ACHN (cell line): ENCODE measurements at places on chromosomes 13 and 19.

DNA sequence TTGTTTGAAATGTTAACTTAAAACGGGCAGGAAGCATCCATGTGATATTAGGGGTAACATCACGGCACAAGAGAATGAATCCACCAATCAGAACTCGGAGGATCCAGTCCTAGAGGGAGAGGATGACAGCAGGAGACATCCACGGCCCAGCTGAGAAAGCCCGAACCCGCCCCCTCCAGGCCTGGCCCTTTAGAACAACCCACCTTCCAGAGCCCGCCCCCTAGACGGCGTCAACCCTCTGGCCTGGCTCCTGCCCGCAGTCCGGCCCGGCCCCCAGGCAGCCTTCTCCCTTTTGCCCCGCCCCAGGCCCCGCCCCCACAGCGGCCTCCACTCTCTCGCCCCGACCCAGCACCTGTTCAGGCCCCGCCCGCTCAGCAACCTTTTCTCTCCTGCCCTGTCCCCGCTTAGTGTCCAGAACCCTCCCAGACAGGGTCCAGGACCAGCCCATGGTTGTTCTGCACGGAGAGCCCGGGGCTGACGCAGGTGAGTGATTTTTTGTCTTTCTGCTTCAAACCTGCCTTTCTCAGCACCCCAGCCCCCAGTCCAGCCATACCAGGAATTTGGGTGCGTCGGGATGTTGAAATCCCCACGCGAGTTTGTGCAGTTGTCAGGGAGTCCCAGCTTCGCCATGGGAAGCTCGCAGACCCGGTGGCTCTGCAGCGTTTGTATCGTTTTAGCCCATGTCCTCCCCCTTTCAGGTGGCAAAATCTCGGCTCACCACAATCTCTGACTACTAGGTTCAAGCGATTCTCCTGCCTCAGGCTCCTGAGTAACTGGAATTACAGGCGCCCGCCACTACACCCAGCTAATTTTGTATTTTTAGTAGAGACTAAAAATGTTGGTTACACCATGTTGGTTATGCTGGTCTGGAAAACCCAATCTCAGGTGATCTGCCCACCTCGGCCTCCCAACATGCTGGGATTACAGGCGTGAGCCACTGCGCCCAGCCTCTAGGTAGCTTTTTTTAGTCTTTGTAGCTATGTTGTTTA is 16.1 kb downstream of the ZNF816 start:
- no peak for DNase-seq

DNA sequence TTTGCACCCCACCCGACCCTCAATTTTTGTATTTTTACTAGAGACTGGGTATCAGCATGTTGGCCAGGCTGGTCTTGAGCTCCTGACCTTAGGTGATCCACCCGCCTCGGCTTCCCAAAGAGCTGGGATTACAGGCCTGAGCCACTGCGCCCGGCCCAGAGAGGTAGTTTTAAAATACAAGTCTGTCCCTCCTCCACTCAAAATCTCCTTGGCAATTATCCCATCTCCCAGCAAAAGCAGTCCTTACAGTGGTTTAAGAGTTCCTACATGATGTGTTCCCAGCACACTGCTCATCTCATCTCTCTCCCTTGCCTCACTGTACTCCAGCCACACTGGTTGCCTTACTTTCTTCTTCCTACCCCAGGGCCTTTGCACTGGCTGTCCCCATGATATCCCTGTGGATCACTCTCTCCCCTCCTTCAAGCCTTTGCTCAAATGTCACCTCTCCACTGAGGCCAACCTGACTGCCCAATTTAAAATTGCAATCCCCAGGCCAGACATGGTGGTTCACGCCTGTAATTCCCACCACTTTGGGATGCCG is 24.3 kb downstream of the LRFN3 start:
- DNase-seq: no peak

- DNase-seq: no peak
These were observed 208.4 kb upstream of the RXFP2 start for GRCh38 chr13:31530922-31531321.

- no peak for DNase-seq
These were observed 2604.5 kb upstream of the PCDH20 start for GRCh38 chr13:64020126-64020525.

DNA sequence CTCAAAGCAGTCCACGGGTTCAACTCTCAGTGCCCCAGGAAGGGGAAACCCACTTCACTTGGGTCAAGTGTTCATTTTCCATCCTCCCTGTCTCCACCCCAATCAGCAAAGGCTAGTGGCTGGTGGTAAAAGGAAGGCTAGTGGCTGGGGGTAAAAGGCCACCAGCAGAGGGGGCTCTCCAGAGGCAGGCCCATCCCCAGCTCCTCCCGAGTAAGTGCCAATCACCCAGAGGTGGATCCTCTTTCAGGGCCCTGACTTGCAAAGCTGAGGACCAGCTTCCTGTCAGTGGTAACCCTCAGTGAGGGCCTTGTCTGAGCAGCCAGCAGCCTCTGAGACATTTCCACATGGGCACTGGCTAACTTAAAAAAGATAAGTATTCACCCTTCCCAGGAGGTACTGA is 22.0 kb upstream of the TPT1 start:
- DNase-seq: no peak

DNA sequence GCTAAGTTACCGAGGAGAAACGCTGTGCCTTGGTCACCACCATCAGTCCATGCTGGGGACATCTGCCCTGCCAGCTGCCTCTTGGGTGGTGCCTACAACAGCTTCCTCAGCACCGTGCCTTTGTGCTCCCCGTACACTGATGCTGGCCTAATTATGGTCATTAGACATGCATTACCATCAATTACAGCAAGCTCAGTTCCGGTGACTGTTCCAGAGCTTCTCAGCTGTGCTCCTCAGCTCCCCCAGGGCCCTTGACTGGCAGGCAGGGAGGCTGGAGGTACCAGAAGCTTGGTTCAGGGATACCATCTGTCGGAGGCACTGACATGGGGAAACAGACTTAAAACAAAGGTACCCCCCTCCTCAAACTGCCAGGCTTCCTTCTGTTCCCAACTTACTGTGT is 40.2 kb downstream of the CILP2 start:
- no peak for DNase-seq

DNA sequence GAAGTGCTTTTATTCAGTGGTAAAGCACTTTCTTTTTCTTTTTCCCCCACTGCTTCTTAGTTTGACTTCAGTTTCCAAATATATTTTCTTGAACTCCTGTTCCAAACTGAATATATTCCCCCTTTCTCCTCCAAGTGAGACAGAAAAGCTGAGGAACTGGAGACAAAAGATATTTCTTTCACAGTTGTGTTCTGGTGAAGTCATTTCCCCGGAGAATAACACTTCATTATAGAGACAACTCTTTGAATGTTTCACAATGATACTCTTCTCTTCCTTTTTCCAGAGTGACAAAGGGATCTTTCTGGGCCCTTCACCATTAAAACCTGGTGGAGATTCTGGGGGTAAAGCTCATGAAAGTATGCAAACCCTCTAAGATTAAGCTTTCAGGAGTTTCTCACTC is 860.8 kb upstream of the SLITRK5 start:
- DNase-seq: no peak

DNA sequence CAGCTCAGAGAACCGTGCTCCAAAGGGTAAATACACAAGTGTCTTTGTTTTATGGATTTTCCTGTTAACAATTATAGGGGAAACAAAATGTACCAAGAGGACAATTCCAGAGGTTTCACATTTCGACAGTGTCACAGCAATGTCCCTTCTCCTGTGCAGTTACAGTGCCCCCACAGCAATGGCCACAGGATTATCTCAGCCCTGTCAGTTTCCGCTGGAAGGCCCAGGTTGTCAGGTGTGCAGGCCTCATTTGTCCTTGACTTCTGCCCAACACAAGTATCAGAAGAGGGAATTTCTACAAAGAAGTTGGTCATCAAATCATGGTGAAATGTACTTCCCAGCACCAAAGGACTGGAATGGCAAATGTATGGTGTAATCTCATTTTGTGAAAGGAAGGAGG is 11.2 kb upstream of the N4BP2L2 start:
- DNase-seq: no peak

DNA sequence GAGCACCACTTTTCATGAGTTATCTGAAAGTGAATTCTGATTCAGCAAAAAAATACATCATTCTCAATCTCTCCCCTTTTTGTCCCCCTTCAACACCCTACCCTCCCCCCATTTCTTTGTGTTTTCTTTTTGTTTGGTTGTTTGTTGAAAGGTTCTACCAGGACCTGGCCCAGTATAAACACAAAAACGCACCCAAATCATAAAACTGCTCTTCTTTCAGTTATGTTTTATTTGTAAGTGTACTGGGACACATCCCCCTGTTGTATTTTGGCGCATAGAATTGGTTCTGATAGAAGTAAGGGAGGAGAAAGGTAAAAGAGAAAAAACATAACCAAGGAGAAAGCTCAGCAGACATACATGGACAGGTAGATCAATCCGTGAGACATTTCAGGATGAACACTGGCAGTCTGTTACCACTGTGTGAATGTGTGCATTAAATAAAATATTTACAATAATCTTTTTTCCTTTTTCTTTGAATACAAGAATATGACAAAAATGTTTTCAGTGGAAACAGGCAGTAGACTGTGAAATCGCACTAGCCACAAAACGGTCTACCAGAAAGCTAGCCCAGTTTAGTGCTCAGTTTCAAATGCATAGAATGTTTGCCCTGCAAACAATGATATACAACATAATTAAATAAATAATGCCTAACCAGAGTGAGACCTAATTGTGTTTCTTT is 4.2 kb downstream of the POU4F1 start:
- no peak for DNase-seq

- DNase-seq: peak; percentile 81
These were observed 11.0 kb downstream of the FUZ start for GRCh38 chr19:49801966-49802661.

DNA sequence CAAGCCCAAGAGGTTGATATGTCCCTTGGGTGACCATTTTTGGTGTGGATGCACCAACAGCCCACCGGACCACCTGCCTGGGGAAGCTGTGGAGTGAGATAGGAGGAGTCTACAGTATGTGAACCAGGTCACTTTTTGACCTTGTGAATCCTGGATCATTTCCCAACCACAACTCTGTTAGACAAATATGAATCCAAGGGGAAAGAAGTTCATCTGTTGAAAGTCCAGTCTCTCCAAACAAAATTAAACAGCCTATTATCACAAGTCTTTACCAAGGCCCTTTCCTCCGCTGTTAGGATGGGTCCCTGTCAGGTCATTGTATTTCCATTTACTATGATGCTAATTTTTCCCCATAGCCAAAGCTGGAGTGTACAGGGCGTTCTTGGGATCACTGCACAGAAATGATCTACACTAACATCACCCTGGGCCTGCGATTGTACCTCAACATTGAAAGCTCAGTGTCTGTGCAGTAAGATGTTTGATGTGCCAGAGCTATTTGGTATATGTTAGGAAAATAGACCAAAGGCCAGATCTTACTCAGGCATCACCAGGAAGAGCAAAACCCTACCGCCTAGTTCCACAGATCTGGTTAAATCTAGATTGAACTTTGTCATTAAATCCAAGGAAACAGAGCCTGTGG is 117.1 kb downstream of the STARD13 start:
- no peak for DNase-seq

- DNase-seq: no peak
These were observed 2.7 kb downstream of the S1PR2 start for GRCh38 chr19:10228393-10228792.

- DNase-seq: no peak
These were observed 46.1 kb downstream of the LATS2 start for GRCh38 chr13:21015284-21015683.

- DNase-seq: peak; percentile 35
These were observed 137.1 kb upstream of the ATXN8OS start for GRCh38 chr13:69970520-69970919.

DNA sequence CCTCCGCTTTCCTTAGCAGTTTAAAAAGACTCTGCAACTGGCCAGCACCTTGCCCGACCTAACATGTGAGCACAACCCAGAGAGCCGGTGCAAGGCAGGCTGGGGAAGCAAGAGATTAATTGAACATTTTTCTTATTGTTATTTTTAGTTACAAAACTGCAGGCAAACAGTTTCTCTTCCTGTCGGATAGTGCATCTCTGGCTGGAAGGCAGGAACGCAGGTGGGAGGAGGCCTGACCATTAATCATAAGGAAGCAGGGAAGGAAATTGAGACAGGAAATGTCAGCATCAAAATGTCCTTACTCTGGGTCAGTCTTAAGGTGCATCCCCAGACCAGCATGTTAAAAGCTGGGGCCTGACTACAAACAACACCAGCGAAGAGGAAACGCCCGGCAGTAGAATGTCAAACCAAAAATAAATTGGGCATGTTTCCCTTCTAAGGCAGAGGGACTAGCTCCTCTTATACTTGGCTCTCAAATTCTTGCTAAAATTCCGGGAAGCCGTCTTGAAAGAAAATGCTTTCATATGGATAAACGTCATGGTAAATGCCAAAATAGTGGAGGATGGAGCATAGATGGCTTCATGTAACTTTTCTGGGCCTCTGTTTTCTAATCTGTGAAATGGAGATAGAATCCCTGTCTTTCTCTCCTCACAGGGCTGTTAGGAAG is 226.8 kb downstream of the RAP2A start:
- no peak for DNase-seq

- DNase-seq: no peak
These were observed 660 bp downstream of the CIC start for GRCh38 chr19:42269478-42270345.

DNA sequence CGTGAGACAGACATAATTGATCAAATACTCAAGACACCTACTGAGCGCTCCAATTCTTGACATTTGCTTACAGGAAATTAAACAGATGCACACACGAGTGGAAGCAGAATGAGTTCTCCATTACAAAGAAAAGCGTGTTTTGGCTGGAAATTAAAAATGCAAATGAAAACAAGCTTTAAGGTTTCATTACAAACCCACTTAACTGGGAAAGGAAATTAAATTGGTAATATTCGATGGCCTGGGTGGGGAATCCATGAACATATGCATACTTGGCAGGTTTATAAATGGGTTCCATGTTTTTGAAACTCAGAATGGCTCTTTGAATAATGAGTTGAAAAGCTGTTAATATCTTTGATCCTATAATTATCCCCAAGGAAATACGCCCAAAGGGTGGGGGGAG is 178.0 kb downstream of the IER2 start:
- DNase-seq: no peak

DNA sequence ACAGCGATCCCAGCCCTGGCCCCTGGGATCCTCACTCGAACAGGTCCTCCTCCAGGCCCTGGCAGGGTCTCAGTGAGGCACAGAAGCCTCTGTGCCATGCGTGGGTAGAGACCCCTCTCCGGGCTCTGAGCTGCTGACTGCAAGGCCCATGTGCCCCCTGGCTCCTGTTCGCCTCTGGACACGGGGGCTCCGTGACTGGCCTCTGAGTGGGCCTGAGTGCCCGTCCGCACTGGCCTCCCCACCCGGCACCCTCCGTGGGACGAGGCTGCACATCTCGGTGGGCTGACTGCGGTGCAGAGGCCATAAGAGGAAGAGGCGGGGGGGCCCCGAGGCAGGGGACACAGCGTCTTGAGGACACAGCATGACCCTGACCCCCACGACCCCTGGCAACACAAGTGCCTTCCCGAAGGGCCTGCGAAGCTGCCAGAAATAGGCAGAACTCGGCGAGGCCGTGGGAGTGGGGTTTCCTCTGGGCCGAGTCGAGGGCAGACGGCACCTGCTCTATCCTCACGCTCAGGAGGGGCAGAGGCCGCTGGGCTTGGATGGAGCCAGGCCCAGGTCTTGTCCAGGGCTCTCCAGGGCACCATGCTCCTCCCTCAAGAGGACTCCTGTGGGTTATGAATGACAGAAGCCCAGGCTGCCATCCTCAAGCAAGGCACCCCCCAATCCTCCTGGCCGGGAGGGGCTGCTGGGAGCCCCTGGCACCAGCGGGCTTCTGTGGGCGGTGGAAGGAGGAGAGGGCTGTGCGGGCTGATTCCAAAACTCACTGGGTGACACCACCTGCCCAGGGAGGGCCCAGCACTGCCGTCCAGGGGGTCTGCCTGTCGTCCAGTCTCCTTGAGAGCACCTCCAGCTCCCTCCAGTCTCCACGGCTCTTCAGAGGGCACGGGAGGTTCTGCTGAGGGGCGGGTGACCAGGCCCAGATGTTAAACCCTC is 52.6 kb downstream of the RASA3 start:
- DNase-seq: no peak

GRCh38 chr13:58584610-58585009 is 953.1 kb downstream of the PCDH17 start:
- no peak for DNase-seq
